ENCODE measurements at places on chromosomes 4 and X.

GRCh38 chr4:141309874-141310273, 89.2 kb downstream of the ZNF330 start:
- no peak for DNase-seq

GRCh38 chrX:129593137-129593536, 53.1 kb downstream of the OCRL start:
- DNase-seq: peak; percentile 70

GRCh38 chrX:107025545-107025944, 25.5 kb upstream of the MORC4 start:
- peak; percentile 45 for DNase-seq

- DNase-seq: no peak
These were observed 16.8 kb downstream of the TSPAN7 start for GRCh38 chrX:38578167-38578566.

DNA sequence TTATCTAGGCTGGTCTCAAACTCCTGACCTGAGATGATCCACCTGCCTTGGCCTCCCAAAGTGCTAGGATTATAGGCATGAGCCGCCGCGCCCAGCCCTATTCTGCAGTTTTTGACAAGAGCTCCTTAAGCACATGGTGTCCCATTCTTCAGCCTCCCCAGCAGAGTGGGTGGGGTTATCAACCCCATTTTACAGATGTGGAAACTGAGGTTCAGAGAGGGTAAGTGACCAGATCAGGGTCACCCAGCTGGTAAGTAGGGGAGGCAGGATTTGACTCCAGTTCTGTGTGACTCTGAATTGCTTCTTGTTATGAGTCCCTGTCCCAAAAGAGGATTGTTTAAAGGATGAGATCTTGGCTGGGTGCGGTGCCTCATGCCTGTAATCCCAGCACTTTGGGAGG, 14.5 kb downstream of the MAN2B2 start:
- DNase-seq: no peak

Measured in fibroblast of mammary gland (primary cell).